Iris pigment epithelial cell (primary cell): ENCODE measurements at places on chromosomes 4 and X.
A peak's percentile ranks its signal among the peaks of the same experiment; 100 is the strongest.

GRCh38 chr4:153243468-153243867 is 39.2 kb downstream of the TRIM2 start:
- DNase-seq: no peak

- DNase-seq: no peak
Observed at GRCh38 chr4:86934147-86934770, 552 bp upstream of the AFF1 start.

- peak; percentile 0 for DNase-seq
Observed at GRCh38 chr4:63728480-63729177, 680.6 kb downstream of the TECRL start.

- DNase-seq: no peak
Observed at GRCh38 chrX:119482041-119482440, 13.8 kb downstream of the SLC25A5 start.

DNA sequence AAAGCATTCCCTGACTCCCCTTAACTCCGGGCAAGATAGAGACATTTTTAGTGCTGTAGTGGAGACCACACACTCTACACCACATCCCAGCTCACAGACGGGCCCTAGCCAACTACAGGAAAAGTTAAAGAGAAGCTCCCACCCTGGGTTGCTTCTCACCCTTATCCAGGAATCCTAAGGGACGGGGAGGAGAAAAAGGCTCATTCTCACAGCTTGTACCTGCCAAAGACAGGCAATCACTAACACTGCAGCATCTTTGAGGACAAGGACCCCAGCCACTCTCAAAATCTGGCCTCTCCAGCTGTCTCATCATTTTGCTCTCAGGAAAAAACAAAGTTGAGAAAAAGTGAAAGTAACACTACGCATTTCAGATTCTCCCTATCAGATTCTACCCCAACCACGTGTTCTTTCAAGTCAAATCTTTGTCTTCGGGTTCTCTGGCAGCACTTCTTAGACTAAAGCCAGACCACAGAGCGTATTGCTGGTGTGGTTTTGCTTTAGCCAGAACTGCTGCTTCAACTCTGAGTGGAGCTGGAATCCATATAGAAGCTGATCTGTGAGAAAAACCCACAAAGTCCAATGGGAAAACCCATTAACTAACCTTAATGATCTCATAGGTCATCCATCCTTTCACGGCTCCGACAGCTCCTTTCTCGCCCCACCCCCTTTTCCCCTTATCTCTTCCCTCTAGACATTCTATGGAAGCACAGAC is 605.9 kb upstream of the DIPK2B start:
- DNase-seq: peak; percentile 92

GRCh38 chr4:113673450-113673849 is 88.1 kb downstream of the CAMK2D start:
- DNase-seq: peak; percentile 28

DNA sequence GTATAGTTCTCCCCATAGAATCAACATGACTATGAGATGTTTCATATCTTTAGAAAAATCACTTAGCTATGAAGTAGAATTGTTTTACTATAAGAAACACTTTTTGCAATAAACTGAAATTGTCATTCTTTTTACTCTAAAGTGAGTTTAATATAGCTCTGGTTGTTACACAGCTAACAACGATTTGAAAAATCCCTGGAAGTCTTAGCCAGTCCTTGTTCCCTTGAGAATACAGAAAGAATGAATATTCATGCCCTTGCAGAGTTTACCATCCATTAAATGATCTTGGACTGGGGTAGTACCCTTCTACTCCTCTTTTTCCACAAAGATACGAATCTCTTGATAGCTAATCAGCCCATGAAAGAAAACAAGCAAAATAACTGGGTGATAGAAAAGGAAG is 141.8 kb downstream of the JADE1 start:
- no peak for DNase-seq

- DNase-seq: peak; percentile 53
Observed at GRCh38 chrX:65034668-65035445, 58.6 kb upstream of the ZC4H2 start.

GRCh38 chr4:95742179-95742578 is 97.7 kb upstream of the PDHA2 start:
- DNase-seq: no peak

DNA sequence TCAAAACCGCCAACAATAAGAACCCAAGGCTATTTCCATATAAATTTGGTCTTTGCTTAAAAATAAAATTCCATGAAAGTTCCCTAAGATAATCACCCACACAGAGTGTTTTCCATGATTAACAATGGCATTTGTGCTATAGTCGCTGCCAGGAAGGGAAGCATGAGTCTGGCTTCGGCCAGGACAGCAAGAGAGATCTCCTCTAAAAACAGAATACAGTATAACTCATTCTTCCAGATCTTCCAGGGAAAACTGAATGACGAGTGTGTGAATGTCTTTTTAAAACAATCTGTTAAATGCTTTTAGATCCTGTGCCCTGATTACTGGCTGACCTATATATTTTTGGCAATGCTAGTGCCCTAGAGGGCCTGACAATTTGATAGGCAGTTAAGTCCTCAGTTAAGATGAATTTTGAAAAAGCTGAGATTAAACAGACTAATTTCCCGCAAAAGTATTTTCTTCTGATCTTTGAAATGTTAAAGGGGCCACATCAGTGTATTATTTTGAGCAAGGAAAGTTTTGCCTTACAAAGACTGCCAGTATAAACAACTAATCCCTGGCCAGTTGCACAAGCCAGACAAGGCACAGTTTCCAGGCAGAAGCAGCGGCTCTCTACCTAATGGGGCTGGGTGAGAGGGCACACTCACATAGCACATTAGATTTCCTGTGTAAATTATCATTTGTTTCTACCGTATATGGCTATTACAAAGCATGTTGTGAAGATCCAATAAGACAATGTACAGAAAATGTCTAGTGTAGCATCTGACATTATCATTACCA is 127.3 kb downstream of the DCHS2 start:
- DNase-seq: no peak

DNA sequence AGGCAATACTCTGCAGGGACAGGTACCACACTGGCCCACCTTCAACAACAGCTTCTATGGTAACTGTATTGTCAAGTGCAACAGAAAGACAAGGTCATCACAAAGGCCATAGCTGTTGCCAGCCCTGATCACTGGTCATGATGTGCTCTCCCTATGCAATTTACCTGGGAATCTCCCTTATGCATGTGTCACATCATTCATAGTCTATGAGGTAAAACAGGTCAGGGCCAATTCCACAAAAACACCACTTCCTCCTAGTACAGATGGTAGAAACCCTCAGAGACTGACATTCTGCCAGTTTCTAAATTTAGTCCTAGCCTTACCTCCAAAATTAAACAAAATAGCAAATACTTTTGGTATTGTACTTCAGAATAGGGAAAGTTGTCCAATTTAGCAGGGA is 132.8 kb downstream of the MGST2 start:
- no peak for DNase-seq

DNA sequence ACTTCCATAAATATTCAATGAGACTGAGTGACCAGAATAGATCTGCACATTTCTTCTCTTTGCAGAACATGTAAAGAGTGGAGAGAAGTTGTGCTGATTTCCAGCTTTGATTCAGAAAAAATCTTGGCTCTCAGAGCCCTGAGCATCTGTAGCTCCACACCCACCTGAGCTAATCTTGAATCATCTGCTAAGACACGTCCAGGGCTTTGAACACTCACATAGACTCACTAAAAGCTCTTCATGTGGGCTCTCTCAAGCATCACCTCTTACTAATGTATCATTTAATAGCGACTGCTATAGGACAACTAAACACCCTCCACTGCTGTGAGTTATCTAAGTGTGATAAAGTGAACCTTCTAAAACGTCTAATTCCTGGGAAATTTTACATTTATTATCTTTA is 147.7 kb upstream of the GRIA3 start:
- DNase-seq: no peak

GRCh38 chrX:118756101-118756500 is 28.7 kb downstream of the IL13RA1 start:
- DNase-seq: peak; percentile 32

DNA sequence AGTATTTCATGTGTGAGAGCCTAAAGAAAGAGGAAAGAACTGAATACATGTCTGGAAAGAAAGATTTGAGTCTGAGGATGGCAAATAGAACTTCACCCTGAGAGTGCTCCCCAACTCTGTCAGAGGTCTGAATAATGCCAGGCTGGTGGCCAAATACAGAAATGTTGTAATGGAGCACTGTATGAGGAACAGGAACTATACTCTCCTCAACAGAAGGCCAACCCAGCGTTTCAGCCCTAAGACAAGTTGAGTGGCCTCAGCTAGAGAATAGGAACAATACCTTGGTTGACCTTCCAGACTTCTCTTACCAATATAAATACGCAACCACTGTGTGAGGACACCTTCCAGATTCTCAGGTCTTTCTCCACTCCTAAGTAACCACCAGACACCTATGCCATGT is 94.5 kb upstream of the STIM2 start:
- no peak for DNase-seq

- DNase-seq: peak; percentile 73
Observed at GRCh38 chr4:146255463-146255862, 41.1 kb downstream of the REELD1 start.

GRCh38 chrX:150268839-150269355 is 94.2 kb upstream of the MAMLD1 start:
- no peak for DNase-seq

DNA sequence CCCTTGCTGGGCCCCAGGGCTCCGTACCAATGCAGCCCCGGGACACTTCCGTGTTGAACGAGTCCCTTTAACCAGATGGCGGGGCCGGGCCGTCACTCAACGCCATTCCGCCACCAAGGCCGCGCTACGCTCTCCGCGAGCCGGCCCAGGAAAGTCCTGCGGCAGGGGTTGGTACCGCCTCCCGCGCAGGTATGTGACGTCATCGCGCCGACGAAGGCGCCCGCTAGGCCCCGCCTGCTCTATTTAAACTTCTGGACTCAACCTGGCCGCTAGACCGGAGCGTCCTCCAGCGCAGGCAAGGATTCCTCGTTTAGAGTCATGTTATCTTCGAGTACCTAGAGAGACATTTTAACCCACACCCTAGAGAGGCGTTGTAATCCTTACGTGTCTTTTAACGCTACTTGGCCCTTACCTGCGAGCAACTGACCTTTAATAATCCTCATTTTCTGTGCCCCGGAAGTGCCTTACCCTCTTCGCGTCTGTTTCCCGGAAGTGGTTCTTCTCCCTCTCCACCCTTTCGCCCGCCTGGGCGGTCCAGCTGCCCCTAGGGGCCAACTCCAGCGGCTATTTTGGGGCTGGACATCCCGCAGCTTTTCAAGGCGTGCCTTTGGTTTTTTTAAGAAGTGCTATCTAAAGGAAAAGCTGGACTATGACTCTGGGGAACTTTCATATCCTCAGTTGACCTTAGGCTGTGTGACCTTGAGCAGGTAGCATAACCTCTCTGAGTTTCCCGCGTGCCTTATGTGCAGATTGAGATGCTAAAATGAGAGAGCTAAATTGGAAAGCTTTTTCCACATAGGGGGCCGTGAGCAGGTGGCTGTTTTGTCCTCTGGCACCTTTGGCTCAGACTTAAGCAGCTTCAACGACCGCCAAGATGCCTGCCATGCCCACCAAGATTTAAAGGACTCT is at the start of gene PNPLA4:
Gene PNPLA4, minus strand, starts transcription at position 155 of the 909 bp plus-strand sequence. CDS start 1,294 bp downstream, outside the sequence.
- DNase-seq: peak; percentile 79

DNA sequence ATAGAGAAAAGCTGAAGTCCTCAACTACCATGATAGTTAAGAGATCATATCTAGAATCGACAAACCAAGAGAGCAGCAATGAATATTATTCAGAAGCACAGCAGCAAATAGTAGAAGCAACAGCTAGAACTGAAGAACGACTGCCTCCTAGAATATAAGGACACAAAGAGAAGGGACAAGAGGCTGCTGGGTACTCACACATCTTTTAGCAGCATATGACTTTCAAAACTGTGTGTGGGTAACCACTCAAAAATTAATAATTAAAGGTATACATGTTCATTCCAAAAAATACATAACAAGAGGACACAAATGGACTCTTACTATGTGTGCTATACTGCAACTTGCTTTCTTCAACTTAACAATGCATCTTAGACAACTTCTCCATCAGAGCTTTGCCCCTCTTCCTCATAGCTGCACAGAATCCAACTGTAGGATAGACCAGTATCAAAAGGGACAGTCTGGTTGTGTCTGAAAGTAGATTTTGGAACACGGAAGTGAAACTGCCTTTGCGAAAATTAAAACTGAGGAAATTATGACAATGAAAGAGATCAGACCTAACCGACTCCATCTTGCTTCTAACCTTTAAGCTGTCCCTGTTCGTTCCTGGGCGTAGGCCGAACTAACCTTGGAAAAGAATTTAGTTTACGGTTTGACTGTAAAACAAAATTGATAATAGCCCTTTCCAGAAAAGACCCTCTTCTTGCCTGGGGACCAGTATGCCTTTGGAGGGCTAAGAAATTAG is 125.7 kb downstream of the SH3KBP1 start:
- no peak for DNase-seq

GRCh38 chr4:79513576-79513975 is 105.5 kb upstream of the GK2 start:
- DNase-seq: no peak

GRCh38 chr4:184851200-184851541 is 25.4 kb upstream of the ACSL1 start:
- peak; percentile 68 for DNase-seq

GRCh38 chr4:86014599-86014998 is 345.3 kb downstream of the MAPK10 start:
- peak; percentile 53 for DNase-seq
